ENCODE measurements at places on chromosomes 16 and 17.

DNA sequence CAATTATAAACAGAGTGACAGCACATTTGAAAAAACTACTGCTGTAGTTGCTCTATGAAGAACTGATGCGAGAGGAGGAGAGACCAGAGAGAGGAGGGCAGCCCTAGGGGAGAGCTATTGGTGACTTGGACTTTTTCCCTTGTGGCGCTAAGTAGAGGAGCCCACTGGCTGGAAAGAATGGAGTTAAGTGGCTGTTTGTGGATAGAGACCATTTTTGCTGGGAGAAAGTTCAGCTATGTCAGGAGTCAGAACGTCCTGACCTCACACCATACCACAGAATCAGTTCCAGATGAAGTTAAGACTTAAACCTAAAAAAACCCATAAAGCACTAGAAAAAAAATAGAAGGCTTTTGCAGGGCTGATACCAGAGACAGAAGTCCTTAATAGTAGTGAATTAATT lies 2.0 kb downstream of the POLR2A start:
- DNase-seq, result no peak

DNA sequence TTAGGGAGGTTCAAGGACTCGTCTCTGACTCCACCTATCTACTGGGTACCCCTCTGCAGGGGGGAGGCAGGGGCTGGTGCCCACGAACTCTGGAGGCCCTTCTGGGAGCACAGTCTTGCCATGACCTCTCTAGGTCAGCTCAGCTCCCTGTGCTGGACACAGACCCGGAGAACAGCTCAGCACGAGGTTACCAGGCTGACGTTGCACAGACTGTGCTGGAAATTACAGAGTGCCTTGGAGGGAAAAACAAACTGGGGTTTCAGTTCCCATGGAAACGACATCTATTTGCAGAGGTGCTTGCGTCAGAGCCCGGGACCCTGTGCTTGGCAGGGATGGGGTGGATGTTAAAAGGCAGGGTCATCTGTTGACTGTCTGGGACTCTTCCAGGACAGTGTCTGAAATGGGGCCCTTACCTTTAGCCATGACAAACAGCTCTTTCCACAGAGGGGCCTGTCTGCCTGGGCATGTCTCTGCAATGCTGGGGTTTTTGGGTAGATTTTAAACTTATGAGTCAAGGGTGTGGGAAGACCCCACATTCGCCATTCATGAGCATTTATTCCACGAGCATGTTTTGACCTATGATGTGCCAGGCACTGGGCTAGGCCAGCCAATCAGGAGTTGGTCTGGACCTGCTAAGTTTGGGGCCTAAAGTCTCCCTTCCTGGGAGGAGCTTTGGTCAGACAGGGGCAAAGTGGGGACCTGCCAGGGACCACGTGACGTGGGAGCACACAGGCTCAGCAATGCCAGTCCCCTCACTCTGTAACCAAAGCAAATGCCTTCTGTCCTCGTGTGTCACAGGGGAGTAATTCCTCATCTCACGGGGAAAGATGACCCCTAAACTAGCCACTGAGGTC lies 22.5 kb downstream of the CCR7 start:
- no peak for DNase-seq

GRCh38 chr16:27839419-27839818 lies 224.1 kb downstream of the GSG1L start:
- no peak for DNase-seq

DNA sequence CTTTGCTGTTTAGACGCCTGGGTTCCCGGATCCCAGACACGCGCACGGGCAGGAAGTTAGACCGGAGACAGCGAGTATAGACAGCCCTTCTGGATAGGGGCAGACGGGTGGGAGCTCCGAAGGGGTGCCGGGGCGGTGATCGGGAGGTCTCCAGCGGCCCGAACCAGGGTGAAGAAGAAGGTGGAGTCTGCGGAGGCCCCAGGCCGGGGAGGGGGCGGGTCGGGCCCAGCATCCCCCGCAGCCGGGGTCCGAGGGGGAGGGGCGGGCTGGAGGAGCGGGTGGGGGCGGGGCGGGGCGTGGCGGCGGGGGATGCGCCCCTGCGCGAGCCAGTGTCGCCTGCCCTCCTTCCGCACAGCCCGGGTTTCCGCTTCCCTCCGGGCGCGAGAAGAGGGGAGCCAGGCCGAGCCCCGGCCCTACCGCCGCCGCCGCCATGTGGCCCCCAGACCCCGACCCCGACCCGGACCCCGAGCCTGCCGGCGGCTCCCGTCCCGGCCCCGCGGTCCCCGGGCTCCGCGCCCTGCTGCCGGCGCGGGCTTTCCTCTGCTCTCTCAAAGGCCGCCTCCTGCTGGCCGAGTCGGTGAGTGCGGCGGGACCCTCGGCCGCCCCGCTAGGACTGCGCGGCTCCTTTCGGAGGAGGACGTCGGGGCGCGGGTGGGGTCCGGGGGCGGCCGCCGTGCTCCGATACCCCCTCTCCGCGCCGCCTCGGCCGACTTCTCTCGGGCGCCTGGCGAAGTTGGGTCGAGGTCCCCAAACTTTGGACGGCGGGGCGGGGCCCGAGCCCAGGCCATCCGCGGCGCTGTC lies at the start of gene CMTM3:
Gene CMTM3 (plus strand): TSS at position 329 of the 801 bp plus-strand sequence. CDS start 102 bp downstream, at position 431.
- DNase-seq, result peak; percentile 51

DNA sequence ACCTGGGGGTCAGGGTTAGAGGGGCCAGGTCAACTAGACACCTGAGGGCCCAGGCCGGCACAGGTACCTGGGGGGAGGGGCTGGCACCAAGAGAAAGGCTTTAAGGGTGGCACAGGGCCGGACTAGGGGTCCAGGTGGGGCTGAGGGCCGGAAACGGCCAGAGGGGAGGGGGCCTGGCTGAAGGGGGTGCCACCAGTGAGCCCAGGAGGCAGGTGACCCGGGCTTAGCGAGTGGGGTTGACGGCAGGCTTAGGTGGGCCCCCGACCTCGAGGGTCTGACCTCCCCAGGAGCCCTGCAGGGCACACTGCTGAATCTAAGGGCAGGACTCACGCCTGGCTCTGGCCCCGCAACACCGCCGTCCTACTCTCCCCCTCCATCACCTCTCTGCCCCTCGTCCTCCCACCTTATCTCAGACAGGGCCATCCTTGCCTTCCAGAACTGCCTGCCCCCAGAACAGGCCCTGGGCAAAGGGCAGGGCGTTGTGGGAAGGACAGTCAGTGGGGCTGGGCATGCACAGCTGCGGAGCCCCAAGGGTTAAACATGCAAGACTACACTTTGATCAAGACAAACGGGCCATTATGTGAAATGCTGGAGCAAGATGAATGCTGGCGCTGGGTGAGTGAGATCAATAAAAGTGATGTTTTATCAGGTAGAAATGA lies 44.4 kb downstream of the ACTG1 start:
- DNase-seq, result no peak

DNA sequence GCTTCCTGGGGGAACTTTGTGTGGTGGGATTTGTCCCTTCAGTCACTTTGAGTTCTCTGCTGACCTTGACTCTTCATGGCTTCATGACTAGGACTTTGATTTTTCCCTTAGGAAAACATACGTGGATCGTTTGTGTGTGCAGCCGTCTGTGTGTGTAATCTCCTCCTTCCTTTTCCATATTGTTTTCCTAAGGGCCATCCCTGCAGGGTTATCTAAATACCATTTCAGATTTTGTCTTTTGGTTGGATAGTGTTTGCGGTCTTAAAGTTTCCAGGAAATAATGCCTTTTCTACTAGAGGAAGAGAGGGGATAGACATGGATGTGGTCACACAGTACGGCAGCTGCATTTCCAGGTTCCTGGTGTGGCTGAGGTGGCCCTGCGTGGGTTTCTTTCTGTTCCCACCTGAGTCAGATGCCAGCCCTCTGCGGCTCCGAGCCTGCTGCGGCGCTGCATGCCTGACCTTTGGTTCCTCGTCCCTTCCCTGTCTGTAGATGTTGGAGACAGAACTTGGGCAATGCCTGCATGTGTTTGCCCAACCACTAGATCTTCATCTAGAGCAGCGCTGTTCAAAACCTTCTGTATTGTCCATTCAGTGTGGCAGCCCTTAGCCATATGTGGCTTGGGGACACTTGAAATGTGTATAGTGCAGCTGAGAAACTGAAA lies 72.0 kb upstream of the LGALS9 start:
- no peak for DNase-seq

DNA sequence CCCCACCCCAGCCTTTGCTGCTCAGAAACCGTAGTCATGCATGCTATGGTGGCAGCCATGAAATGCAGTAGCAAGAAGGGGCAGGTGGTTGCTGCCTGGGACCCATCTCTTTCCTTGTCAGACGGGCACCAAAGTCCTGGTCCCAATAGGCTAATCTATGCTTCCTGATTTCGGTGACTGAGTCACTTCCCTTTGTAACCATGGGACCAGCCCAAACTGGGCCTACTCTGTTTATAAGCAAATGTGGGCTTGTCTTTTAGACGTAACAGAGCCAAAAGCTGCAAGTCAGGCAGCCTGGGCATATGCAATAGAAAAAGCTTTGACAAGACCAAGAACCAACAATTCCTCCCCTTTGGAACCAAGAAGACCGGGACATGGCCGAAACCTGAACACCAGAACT lies 99.1 kb upstream of the RBBP6 start:
- DNase-seq, result no peak

DNA sequence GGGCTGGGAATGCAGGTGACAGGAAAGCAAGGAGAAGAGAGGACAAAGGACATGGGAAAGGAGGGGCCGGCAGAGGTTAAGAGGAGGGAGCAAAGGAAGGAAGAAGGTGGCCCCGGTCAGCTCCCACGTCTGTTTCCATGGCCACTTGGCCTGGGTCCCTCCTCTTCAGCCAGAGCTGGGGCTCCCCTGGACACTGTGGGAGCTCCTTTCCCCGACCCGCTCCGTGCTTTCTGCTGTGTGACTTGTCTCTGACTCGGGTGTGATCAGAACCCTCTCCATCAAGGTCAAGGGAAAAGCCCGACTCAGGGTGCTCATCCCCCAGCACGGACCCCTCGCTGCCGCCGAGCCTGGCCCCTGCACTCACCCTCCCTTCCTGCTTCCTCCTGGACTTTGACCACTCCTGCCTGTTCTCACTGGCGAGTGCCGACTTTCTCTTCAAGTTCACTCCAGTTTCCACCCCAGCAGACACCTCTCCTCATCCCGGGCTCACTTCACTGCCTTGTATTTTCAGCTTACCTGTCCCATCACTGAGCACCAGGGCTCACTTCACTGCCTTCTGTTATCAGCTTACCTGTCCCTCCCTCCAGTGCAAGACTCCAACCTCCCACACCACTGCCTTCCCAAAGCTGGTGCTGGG lies 61.2 kb downstream of the MEAK7 start:
- DNase-seq, result no peak

GRCh38 chr17:34623856-34624766 lies 44.7 kb downstream of the TMEM132E start:
- no peak for DNase-seq

DNA sequence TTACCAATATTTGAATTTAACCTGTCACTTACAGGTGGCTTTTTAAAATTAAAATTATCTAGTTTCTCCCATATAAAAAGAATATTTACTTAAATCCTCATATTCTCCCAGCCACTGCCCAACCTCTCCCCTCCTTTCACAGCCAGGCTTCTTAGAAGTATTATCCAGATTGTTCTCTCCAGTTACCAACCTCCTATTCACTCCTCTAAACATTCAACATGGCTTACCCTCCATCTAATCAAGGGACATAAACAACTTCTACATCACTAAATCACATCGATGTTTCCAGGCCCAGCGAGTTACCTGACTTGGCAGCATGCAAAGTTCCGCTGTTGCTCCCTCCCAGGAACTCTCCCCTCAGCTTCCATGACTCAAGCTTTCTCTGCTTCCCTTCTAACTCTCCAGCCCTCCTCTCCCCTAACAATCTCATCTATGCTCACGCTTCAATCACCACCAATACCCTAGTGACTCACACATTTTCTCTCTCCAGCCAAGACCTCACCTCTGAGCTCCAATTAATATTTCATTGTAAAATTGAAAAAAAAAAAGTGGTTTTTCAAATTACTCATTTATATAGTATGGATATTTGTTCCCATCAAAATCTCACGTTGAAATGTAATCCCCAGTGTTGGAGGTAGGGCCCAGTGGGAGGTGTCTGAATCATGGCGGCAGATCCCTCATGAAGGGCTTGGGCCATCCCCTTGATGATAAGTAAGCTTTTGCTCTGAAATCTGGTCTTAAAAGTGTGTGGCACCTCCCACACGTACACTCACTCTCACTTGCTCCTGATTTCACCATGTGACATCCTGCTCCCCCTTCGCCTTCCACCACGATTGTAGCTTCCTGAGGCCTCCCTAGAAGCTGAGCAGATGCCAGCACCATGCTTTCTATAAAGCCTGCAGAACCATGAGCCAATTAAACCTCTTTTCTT lies 88.5 kb downstream of the HELZ start:
- DNase-seq, result no peak

DNA sequence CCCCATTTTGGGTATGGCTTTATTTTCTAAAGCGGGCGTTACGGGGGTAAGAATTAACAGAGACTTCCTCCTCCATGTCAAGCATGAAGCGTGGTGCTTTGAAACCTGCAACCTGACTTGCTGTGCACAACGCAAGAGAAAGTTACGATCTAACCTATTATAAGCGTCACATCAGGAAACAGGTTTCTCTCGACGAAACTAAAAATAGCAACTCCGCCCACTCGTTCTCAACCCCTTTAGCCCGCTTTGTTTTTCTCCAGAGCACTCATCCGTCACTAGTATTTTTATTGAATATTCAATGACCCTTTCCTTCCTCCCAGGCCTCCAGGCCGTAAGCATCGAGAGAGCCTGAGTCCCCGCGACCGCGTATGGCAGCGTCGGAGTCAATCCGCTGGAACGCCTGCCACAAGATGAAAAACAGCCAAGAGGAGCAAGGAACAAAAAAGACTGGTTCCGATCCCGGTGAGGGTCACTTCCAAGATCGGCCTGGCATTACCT lies 555 bp downstream of the NUP88 start:
- peak; percentile 30 for DNase-seq

DNA sequence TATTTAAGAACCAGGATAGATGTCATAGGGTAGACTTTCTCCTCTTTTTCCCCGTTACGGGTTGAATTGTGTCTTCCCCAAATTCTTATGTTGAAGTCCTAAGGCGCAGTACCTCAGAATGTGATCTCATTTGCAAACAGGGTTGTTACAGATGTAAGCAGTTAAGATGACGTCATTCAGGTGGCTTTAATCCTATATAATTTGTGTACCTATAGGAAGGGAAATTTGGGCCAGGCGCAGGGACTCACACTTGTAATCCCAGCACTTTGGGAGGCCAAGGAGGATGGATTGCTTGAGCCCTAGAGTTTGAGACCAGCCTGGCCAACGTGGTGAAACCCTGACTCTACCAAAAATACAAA lies 99.5 kb upstream of the DHX40 start:
- DNase-seq, result no peak

GRCh38 chr17:74049967-74050458 lies 153.5 kb upstream of the RPL38 start:
- no peak for DNase-seq

- no peak for DNase-seq
Observed at GRCh38 chr17:80101946-80102663, 724 bp downstream of the GAA start.

All from stimulated activated CD8-positive, alpha-beta memory T cell treated with anti-CD3 and anti-CD28 coated beads, Interleukin-4, amount 100 ng/mL, for 4 hours (primary cell).